ENCODE measurements at places on chromosomes 11 and 22. TPM values are rescaled to one million over a fixed set of nuclear protein-coding genes. Genes with fewer than 3 reads are reported as not detected.

The CALCB gene
- 4.3 TPM for total RNA-seq

DNA sequence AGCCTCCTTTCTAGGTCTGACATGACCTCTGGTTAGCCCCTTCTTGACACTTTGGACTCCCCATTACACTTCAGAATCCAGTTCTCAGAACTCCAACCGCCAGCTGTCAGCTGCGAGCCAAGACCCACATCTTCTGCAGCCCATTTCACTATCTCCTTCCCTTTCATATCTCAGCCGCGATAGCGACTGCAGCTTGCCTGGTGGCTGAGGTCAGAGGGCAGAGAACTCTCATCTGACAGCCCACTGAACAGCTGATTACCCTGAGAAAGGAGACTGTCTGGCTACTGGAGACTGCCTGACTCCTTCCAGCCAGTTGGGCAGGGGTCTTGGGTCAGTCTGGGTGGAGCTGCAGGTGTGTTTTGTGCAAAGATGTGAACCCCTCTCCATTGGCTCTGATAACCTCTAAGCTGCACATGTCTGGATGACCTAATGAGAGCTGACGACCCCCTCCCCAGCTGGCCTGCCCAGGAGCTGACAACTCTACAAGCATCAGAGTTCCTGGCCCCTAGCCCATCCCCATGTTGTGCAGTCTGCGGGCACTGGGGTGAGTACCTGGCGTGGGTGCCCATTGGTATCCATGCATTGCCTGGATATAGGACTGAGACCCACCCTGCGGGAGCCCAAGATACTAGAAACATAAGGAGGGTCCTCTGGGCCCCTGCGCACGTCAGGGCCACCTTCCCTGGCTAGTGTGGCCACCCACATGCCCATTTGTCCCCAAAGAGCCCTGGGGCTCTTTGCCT is 1.1 kb downstream of the CHRM1 start:
- no peak for DNase-seq

- no peak for DNase-seq
Observed at GRCh38 chr11:122663056-122663740, 7.7 kb downstream of the UBASH3B start.

The BATF2 gene
- total RNA-seq: 1.3 TPM

- DNase-seq: no peak
Observed at GRCh38 chr11:45322891-45323600, 36.9 kb upstream of the SYT13 start.

DNA sequence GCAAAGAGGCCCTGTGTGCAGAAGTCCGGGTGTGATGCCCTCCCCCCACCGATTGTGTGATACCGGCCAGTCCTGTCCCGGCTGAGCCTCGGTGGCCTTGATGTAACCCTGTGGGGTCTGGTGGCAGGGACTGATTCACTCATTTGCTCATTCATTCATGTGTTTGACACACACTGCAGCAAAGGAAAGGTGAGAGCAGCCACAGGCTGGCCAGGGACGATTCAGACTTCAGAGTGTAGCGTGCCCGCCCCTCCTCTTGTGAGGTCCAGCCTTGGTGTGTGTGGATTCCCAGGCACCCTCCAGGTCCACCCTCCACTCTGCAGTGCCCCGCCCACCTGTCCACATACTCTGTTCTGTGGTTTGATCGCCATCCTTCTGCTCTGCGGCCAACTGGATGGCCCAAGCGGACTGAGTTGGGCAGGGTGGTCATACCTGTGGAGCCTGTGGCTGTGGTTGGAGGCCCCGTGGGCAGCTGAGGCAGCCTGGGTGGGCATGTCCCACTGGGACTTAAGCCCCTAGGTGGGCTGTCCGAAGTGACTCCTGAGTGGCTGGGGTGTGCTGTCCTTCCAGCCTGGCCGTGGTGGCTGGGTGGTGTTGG is 58.0 kb upstream of the CCDC188 start:
- no peak for DNase-seq

GRCh38 chr11:70456921-70457532 is 58.7 kb downstream of the CTTN start:
- DNase-seq: no peak

DNA sequence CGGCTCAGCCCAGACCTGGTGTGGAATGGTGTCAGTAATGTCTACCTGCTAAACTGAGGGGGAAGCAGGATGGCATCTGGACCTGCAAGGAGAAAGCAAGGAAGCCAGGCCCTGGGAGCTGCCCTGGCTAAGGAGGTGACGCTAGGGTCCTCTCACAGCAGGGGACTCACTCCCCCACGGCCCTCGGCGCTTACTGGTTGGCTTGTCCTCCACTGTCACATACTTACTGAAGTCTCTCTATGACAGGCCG is 48.9 kb downstream of the TPBGL start:
- no peak for DNase-seq

DNA sequence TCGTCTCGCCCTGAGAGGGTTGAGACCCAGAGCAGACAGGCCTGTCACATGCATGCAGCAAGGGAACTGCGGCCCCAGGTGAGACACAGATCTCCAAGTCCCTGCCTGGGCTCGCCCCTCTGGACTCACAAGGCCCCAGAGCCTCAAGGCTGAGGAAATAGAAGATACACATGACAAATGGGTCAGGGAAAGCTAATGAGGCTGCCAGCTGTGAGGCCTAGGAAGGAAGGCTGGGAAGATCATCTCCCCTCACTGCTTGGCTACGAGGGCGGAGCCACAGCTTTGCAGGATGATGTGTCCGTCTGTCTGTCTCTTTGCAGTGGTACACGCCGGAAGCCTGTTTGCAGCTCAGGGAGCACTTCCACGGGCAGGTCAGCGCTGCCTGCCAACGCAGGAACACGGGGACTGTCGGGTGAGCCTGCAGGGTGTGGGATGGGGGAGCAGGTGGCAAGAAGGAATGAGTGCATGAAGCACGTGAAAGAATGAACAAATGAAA is 4.5 kb downstream of the RAB36 start:
- no peak for DNase-seq

DNA sequence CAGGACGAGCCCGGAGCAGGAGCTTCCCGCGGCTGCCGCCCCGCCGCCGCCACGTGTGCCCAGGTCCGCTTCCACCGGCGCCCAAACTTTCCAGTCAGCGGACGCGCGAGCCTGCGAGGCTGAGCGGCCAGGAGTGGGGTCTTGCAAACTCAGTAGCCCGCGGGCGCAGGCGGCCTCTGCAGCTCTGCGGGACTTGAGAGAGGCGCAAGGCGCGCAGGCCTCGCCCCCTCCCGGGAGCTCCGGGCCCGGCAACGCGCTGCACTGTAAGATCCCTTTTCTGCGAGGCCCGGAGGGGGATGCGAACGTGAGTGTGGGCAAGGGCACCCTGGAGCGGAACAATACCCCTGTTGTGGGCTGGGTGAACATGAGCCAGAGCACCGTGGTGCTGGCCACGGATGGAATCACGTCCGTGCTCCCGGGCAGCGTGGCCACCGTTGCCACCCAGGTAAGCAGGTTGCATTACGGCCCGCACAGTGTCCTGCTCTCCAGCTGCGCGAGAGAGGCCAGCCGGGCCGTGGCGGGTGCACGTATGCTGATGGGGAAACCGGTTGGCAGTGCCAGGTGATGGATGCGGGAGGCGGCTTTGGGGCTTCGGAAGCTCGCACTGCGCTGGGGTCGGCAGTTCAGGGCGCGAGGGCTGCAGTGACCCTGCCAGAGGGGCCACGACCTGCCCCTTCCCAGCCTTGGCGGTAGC is 2.0 kb downstream of the SLC6A5 start:
- no peak for DNase-seq

The GGTLC3 gene
- not detected for total RNA-seq
